GOT3 (cell line): ENCODE measurements at places on chromosomes 7 and 10.

DNA sequence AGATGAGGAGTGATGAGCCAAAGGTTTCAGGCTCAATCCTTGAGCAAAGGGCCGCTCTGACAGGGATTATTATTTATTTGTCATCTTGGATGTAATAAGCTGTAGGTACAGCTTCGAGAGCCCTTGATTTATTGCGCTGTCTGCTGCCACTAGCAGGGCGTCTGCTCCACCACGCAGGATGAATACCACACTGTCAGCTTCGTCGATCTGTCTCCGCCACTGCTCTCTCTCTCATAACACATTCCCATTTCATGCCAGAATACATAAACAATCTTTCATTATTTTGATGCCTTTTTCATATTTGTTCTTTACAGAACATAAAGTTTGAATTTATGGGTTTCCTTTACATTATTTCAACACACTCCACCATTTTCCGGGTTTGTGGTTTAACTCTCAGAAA is 276.6 kb downstream of the LRMDA start:
- DNase-seq = no peak

GRCh38 chr10:49656845-49657493 is 22.5 kb upstream of the C10orf53 start:
- DNase-seq = no peak

DNA sequence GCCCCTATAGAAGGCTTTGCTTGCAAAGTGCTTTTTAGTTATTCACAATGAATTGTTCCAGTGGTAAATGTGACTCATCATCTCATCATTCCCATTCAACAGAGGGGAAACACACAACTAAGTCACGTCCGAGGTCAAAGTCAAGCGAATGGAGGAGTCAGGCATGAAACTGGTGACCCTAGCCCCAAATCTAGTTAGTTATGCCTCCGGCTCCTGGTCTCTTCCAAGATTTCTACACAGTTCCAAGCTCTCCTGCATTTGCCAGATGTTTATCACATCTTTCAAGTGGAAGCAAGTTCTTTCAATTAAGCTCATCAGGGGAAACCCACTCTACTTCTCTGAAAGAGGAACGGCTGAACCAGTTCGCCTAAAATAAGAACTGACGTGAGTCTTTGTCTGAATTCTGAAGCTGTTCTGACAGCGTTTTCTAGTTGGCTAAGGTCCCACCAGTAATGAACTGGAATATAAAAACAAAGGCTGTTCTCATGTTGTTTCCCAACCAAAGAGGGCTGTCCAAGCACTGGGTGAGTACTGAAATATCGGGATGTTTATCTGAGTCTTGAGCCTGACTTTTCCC is 140.9 kb upstream of the NRBF2 start:
- DNase-seq = no peak

- DNase-seq = no peak
These were observed 99.0 kb downstream of the GNAT3 start for GRCh38 chr7:80412842-80413241.

GRCh38 chr7:52455571-52455970 is 579.9 kb upstream of the POM121L12 start:
- no peak for DNase-seq

DNA sequence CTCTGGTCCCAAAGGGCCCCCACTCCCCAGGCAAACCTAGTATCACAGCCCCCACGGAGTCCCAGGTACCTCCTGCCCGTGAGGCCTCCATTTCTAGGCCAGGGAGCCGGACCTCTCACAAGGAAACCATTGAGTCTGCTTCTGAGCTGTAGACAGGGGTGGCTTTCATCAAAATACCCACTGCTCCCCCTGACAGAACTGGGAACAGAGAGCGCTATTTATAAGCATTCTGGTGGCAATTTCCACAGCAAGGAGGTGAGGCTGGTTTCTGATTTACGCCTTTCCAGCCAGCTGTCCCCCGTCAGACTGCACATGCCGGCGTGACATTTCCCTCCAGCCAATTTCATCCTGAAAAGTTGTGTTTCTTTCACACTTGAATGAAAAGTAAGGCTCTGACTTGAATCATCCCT is 407.5 kb upstream of the PRKCQ start:
- DNase-seq = no peak

- no peak for DNase-seq
These were observed 985.9 kb upstream of the ZNF722 start for GRCh38 chr7:63012633-63013183.

- no peak for DNase-seq
These were observed 243.7 kb upstream of the BMPER start for GRCh38 chr7:33661430-33662160.

DNA sequence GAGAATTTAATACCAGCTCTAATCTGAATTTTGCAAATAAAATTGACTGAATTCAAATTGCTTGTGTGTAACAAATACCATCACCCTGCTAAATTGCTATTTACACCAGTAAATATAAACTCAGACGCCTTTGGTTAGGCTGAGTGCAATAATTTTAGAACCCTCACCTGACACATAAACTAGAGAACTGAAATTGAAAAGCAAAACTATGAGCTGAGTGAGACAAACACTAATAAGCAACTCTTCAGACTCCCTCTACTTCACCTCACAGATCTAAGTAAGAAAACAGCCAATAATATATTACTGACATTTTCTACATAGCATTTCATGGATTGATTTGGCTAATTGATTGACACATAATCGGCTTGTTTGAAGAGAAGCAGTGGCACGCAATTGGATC is 621.2 kb downstream of the REEP3 start:
- no peak for DNase-seq

DNA sequence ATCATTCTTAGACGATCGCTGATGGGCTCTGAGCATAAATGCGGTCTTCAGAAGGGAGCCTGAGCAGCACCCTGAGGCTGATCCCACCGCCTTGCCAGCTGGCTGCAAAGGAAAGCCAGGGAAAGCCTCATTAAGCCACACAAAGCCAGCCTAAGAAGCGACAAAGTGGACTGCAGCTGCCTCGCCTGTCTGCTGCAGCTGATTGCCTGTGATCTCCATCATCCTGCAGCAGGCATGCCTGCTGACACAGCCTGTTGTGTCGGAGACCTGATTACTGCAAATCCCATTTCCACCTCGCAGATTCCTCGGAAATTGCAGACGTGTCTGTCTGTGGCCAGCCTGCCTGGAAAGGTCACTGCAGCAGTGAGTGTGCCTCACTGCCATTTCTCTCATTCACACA is 1087.0 kb upstream of the AUTS2 start:
- no peak for DNase-seq

GRCh38 chr10:23499372-23500132 is 60.7 kb downstream of the OTUD1 start:
- DNase-seq = no peak

DNA sequence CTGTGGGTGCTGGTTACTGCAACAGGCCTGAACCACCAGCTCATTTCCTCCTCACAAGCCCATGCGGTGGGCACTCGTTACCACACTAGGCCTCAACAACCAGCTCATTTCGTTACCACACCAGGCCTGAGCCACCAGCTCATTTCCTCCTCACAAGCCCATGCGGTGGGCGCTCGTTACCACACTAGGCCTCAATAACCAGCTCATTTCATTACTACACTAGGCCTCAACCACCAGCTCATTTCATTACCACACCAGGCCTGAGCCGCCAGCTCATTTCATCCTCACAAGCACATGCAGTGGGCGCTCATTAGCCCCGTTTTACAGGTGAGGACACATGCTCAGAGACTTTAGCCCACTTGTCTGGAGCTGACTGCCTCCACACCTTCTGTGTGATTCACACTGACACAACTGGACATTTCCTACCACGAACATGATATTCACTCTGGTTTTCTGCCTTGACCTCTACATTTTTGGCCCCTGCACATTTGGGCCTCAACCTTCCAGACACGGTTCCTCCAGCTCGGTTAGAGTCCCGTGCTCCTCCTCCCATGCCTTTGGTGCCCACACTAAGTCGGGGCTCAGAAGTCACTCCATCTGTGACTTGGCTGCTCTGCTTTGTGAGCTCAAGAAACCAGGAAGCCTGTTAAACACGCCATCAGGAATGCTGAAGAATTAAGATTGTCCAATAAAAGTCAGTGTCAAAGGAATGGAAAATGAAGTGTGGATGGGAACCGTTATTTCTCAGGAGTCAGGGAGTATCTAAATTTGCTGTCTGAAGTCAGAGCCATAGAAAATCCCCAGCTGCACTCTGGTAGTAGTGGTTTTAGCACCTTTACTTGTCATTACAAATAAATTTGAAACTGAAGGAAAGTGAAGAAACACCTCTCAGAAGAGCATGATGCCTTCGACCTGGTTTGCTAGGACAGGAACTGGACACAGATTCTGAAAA is 55.8 kb upstream of the LANCL2 start:
- DNase-seq = no peak

GRCh38 chr7:115087437-115087836 is 165.5 kb downstream of the MDFIC start:
- DNase-seq = no peak

DNA sequence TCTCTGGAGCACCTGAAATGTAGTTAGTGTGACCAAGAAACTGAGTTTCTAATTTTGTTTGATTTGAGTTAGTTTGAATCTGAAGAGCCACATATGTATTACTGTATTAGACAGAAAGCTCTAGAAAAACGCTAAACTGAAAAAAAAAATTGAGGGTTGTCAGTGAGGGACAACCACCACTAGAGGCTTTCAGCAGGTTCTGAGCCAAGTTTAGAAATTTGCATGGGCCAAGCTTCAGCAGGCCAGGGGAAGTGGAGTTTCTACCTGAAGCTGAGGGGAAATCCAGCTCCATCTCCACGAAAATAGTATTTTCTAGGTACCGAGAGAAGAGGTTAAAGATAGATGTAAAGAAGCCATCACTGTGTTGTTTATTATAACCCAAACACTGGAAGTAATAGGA is 77.9 kb upstream of the PLXNA4 start:
- no peak for DNase-seq

DNA sequence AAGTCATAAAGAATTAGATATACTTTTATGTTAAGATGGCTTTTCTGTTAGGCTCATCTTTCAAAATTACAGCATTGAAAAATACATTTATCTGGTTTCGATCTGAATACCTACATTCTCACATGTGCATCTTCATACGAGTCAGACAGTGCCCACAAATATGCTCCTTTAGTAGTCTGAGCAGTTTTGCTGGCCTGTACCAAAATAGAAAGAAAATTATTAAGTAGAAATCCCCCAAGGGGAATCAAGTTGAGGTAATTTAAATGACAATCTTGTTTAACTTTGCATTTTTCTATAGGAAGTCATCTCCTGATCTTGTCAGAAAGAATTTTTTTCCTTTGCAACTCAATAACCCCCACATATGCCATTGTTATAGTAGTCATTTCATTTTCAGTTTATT is 287.4 kb upstream of the SEMA3D start:
- no peak for DNase-seq

DNA sequence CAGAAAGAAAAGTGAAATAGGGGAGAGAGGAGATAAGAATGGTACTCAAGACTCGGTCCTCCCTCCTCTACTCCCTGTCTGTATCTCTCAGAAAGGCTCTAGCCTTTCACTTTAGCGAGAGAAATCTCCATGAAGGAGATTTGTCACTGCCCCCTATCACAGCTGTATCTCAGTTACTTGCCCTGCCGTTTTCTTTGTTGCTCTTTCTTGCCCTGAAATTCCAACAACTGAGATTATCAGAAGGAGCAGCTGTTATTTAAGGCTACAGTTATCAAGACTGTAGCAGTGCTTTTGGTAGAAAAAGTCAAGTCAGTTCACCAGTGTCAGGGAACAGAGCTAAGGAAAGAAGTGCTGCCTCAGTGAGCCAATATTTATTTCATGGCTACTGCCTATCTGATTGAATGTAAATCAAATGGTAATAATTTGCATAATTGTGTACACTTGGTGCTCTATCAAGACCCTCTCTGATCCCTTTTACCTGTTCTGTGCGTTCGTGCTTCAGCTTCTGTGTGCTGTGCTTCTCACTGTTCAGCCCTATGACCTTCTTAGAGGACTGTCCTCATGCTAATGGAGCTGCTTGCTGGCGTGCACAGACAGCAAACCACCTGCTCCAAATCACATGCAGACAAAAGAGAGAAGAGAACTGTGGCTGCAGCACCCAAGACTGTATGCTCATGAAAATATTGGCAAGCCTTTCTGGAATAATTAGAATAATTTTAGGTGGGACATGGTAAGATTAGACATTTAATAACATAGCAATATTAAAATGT is 180.2 kb upstream of the FAM3C start:
- no peak for DNase-seq

DNA sequence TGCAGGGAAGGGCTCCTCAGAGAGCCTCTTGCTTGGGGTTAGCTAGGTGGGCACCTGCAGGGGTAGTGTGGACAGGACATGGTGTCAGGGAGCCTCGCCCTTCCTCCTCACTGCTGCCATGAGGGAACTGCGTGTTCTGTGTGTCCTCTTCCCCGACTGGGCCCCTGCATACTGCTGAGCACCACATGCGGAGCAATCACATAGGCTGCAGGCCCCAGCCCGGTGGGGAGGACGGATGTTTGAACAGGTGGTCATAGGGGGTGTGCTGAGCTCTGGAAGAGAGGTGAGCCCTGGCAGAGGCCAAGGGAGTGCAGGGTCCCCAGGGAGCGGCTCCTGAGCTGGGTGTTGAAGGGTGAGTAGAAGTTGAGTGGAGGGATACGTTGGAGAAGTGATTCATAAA is 48.3 kb upstream of the ZMIZ2 start:
- no peak for DNase-seq

GRCh38 chr10:67602268-67602950 is 93.6 kb downstream of the CTNNA3 start:
- no peak for DNase-seq

GRCh38 chr7:102926783-102927140 is 14.0 kb downstream of the LRRC17 start:
- no peak for DNase-seq

DNA sequence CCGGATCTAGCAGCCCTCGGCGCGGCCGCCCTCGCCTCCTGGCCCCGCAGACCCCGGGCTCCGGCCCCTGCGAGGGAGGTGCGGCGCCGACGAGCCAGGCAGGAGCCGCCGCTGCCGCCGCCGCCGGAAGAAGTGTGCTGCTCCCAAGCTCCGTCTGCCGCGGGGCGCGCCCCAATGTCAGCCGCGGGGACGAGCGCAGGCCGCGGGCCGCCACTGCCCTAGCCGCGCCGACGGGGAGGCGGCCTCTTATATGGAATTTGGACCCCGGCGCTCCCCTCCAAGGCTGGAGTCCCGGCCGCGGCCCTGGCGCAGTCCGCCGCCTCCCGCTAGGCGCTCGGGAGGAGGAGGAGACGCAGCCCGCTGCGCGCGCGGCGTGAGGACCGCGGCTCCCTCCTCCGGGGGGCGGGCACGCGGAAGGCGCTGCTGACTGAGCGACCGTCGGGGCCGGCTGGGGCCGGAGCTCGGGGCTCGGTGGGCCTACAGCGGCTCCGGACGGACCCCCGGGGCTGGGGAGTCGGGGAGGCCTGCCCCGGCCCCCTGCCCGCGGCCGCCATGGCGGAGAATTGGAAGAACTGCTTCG is at the start of gene TRIM8:
Gene TRIM8, plus strand, starts transcription at position 414 of the 580 bp plus-strand sequence. Its CDS starts 139 bp downstream, at position 553.
- DNase-seq = no peak
